ENCODE measurements at places on chromosomes 1 and 21.

- DNase-seq = no peak
Measured at GRCh38 chr1:235908742-235909520, 42.2 kb upstream of the LYST start.

GRCh38 chr21:26127073-26127814 lies 43.3 kb downstream of the APP start:
- DNase-seq = no peak

DNA sequence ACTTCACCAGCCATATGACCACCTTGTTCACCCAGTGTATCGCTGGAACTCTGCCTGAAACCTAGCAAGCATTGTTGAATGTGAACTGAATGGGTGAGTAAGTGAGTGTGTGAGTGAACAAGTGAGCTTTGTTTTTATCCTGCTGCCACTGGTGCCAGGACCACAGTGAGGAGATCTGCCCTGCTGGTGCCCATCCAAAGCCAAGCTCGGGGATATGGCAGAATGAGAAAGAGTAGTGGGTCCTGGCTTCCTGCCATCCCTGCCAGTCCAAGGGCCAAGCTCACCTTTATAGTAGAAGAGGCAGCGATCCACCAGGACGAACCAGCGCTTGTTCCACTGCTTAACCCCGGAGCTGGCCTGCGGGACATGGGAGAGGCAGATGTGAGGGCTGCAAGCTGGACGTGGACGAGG lies 53.4 kb upstream of the GOLT1A start:
- DNase-seq = no peak

DNA sequence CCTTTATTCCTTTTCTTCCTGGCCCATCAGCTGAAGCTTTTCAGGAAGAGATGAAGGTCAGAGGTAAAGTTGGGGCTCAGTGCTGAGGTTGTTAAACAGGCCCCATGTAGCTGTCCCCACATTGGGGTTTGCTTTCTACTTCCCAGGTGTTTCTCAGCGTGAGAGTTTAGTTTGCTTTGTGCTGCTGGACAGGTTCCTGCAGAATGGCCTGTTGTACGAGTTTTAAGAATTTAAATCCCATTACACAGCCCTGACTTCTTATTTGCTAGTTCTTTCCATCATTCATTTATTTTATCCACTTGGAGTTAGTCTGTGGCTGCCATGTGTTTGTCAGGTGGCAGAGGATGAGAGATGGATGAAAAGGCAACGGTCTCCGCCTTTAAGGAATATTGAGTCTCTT lies 19.2 kb downstream of the CTPS1 start:
- no peak for DNase-seq

GRCh38 chr1:231194476-231194842 lies 32.6 kb downstream of the TRIM67 start:
- DNase-seq = peak; percentile 6

- DNase-seq = no peak
Measured at GRCh38 chr1:30600706-30601105, 122.7 kb downstream of the MATN1 start.

- peak; percentile 3 for DNase-seq
Measured at GRCh38 chr1:203402629-203403337, 51.9 kb upstream of the FMOD start.

DNA sequence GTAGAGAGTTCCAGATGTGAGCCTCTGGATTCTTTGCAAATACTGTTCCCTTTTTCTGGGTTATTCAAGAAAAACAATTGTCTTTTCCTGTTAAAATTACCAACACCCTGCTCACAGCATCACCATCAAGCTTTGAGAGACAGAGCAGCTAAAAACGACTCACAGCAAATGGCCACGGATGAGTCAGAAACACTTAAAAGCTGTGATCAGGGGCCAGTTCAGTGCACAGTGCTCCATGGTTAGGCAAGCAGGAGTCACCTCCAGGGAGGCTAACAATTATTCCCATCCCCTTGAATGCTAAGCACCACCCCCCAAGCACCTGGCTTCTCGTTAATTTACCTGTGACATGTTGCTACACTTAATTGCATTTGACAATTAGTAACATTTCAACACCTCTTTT lies 128.4 kb upstream of the CAMK1G start:
- no peak for DNase-seq

Measured in hematopoietic multipotent progenitor cell treated with erythropoietin and hydrocortisone succinate and interleukin-3 and kit ligand, for 8 days (in vitro differentiated cells).